Astrocyte of the hippocampus (primary cell): ENCODE measurements at places on chromosomes 1 and 21.
A peak's percentile ranks its signal among the peaks of the same experiment; 100 is the strongest.

DNA sequence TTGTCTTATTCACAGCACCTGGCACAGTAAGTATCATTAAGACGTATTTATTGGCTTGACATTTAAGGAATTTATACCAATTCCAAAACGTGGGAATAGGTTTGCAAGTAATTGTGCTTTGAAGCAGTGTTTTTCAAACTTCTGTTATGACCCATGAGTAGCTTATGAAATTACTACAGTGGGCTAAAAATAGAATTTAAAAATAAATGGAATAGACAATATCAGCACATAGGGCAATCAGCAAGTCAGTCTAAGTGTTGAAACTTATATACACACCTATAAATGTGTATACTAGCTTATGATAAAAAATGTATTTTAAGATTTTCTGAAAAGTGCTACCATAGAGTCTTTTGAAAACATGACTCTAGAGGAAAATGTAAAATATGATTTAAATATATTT lies 116.6 kb downstream of the LMX1A start:
- DNase-seq, result no peak

DNA sequence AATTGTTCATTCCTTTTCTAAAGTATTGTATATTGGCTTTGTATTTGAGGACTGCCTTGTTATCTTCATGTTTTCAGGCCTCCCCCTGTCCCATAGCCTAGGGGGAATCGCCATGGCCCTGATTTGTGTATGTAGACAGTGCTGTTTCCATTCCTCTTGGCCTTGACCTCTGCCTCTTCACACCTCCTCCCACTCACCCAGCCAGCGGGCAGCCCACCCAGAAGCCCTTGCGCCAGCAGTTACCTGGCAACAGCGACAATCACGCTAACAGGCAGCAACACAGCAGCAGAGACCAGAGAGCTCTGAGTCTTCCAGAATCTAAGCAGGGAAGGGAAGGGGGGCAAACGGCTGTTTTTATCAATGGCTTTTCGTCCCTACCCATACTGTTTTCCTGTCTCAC lies 50.0 kb upstream of the NPL start:
- no peak for DNase-seq

DNA sequence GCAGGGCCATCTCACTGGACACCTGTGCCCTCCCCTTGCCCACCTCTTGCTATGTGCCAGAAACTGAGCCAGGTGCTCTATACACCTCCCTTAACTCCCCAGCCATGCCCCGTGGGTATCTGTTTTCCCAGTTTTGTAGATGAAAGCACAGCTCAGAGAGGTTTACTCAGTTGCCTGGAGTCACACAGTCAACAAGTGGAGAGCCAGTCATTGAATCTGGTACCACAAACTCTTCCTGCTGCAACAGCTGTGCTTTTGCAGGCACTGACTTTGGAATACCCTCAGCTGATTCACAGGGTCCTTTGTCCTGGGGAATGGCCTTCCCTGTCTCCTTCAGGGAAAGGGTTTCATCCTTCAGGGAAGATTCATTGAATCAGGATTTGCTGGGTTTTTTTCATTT lies 22.1 kb downstream of the PAX7 start:
- no peak for DNase-seq

- DNase-seq, result no peak
These were observed 39.1 kb downstream of the PCSK9 start for GRCh38 chr1:55078470-55078869.

GRCh38 chr1:27872802-27873551 lies 633 bp downstream of the THEMIS2 start:
- DNase-seq, result no peak

- DNase-seq, result no peak
These were observed 213.5 kb downstream of the GPATCH2 start for GRCh38 chr1:217417363-217417762.

- DNase-seq, result no peak
These were observed 25.3 kb upstream of the TTC34 start for GRCh38 chr1:2826736-2827292.

DNA sequence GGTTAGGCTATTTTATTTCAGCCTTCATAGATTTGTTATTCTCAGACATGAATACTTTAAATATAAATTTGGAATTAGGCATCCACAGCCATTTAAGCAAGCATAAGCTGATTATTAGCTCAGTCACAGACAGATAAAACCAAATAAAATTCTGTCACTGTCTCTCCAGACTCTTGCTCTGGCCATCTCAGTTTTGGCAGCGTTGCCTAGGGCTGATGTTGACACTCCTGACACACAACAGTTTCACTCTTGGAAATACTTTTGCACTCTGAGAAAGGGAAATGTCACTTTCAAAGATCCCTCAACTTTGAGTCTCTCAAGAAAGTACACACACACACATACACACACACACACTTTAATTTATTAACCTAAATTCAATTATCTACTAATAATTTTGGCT lies 372.7 kb downstream of the BRINP3 start:
- no peak for DNase-seq

- peak; percentile 70 for DNase-seq
These were observed 31.3 kb downstream of the NCMAP start for GRCh38 chr1:24586970-24587820.

- DNase-seq, result no peak
These were observed 7.8 kb downstream of the F11R start for GRCh38 chr1:161013131-161013487.

DNA sequence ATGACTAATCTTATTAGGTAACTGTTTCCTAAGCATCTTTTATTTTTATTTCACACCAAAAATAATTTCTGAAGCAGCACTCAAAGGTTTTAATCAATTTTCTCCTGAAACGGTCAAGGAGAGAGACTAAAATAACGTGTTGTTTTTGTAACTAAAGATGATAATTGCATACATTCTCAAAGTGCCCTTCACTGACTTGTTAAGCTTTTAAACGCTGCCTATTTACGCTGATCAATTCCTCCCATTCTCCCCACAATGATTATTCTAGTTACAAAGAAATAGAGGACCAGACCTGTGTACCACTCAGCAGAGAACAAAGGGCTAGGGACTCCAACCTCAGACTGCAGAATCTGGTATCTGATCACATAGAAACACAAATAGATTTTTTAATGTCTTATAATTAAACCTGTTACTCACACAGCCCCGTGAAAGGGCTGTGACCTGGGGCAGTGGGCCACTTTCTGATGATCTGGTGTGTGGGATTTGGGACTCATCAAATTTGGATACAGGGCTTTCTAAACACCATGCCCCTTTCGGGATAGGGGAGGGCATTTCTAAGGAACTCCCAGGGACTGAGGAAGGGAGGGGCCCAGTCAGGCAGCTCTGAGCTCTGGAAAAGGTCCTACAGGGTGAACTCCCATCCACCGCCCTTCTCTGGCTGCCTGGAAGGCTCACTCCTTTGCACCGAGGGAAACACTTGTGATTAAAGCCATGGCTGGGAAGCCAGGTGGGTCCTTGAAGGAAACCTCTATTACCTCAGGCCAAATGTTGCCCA lies 65.2 kb downstream of the BCAR3 start:
- peak; percentile 50 for DNase-seq

GRCh38 chr1:186616511-186616910 lies 63.7 kb downstream of the PTGS2 start:
- DNase-seq, result no peak

GRCh38 chr1:234923626-234924025 lies 205.0 kb downstream of the TOMM20 start:
- DNase-seq, result no peak

DNA sequence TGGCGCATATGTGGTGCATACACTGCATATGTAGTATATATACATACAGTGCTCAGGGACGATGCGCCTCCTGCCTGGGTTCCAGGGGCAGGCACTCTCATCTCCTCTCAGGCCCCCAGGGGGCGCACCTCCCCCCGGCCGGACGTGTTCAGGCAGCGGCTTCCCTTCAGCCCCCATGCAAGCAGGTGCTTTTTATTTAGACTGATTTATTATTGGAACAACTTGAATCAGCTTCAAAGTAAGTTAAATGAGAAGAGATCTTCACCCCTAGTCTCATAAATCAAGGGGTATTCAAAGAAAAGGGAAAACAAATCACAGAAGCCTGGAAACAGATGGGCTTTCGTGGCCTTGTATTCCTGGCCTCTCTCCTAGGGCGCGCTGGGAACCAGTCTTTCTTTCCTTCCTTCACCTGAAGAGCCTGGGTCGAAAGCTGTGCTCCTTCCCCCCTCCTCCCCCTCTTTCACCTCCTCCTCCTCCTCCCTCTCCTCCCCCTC lies 64.6 kb downstream of the UBIAD1 start:
- DNase-seq, result peak; percentile 57
